ENCODE measurements at places on chromosomes 2 and 18.

- DNase-seq: no peak
These were observed 200.5 kb downstream of the ACKR3 start for GRCh38 chr2:236769981-236770671.

GRCh38 chr18:13660510-13660909 is 65.8 kb downstream of the FAM210A start:
- no peak for DNase-seq

DNA sequence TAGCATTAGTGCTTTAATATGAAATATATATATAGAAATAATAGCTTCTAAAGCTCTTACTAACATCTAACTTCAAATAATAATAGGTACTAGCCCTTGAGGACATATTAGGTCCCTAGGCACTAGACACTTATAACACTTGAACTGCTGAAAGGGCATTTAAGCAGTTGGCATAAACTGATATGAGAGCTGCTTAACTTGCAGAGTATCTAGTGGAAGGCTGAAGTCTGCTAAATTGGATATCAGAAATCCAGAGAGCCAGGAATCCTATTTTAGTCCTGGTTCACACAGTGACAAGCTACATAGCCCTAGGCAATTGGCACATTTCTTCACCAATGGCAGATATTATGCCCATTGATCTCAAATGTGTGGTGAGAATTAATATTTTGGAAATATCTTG is 326.9 kb upstream of the UBE2E3 start:
- DNase-seq: no peak

GRCh38 chr2:171999161-171999560 is 592 bp upstream of the METAP1D start:
- DNase-seq: no peak

GRCh38 chr2:176174382-176174823 is 14.1 kb upstream of the HOXD1 start:
- DNase-seq: no peak

DNA sequence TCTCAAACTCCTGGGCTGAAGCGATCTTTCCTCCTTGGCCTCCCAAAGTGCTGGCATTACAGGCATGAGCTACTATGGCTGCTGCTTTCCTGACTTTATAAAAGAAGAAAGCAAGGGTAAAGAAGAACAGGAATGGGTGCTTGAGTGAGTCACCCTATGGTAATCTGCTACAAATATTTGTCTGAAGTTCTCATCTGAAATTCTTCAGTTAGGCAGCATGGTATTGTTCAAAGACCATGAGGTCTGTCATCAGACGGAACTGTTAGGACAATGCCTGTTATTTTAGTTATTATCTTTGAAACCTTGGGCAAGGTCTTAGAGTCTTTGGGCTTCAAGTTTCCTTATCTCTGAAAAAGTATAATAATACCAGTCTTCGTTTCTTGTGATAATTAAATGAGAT is 695.8 kb downstream of the RNF144A start:
- no peak for DNase-seq

DNA sequence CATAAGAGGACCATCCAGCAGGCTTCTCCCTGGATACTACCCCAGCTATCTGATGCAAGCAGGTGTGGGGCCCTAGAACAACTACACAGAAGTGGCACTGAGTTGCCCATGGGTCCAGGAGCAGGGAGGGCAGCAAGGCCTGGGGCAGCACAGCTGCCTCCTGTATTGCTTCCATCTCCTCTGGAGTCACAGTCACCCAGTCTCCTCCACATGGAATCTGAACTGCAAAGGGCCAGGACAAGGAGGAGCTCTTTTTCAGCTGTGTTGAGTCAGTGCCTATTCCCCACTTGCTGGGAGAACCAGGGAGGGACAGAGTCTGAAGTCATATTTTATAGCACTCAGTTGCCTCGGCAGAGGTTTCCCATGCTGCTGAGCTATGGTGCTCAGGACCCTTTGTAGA is 67.9 kb upstream of the ALPP start:
- DNase-seq: no peak

All from stimulated activated CD8-positive, alpha-beta memory T cell treated with anti-CD3 and anti-CD28 coated beads, Interleukin-12 subunit alpha, Interleukin-12 subunit beta, amount 100 ng/mL, for 4 hours (primary cell).